Activated CD8-positive, alpha-beta memory T cell treated with anti-CD3 and anti-CD28 coated beads for 4 hours (primary cell): ENCODE measurements at places on chromosomes 4 and X.

GRCh38 chrX:108223585-108223984 lies 132.0 kb downstream of the ATG4A start:
- no peak for DNase-seq

DNA sequence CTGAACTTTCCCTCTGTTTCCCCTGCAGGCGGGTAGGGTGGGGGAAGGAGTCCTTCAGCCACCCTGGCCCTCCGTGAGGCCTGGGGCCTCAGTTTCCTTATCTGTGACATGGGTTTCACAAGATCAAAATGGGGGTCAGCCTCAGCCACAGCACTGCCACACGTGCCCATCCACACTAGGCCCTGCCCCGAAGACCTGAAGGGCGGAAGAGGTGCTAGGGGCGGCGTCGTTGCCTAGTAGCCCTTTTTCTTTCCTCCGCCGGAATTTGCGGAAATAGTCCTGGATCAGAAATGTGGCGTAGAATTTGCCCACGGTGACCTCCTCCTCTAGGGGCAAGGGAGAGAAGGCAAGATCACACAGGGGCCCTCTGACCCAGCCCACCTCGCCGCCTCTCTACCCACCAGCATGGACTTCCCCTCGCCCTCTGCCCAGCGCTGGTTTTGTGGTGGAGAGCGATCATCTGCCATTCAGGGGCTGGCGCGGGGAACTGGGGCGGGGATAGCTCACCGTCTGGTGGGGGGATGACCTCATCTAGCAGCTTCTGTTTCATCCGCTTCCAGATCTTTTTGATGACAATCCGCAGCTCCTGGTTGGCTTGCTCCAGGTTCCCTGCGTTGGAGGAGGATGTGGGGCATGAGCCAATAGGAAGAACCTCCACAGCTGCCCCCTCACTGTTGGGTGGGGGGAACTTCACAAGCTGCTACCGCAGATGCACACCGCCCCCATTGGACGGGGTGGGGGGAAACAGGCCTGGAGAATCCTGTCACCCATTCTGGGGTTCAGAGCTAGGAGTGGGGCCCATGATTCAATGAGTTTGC lies 9.7 kb upstream of the SYP start:
- no peak for DNase-seq

DNA sequence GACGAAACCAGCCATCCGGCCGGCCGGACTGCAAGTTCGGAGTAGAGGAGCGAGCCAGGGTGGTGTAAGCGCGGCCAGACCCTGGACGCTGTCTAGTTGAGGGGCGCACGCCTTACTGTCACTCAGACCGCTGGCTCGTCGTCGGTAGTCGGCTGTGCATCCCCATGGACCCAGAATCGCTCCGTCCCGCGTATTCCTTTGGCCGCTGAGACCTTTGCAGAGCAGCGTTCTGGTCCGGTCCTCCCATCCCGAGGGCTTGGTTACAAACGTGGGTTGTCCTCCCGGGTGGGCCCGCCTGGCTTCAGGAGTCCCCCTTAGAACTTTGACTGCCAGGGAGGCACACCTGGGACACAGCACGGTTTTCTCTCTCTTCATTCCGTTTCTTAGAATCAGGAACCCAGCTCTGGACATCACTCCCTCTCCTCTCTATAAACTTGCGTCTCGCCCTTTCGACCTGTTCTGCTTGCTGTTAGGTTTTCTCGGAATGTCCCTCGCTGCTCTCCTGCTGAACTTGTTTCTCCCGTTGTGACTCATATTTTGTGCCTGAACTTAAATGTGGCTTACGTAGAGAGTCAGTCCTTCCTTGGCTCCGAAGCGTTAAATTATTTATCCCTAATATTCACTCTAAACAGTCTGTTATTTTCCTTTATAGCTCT lies 672 bp downstream of the PGM2 start:
- DNase-seq = no peak

DNA sequence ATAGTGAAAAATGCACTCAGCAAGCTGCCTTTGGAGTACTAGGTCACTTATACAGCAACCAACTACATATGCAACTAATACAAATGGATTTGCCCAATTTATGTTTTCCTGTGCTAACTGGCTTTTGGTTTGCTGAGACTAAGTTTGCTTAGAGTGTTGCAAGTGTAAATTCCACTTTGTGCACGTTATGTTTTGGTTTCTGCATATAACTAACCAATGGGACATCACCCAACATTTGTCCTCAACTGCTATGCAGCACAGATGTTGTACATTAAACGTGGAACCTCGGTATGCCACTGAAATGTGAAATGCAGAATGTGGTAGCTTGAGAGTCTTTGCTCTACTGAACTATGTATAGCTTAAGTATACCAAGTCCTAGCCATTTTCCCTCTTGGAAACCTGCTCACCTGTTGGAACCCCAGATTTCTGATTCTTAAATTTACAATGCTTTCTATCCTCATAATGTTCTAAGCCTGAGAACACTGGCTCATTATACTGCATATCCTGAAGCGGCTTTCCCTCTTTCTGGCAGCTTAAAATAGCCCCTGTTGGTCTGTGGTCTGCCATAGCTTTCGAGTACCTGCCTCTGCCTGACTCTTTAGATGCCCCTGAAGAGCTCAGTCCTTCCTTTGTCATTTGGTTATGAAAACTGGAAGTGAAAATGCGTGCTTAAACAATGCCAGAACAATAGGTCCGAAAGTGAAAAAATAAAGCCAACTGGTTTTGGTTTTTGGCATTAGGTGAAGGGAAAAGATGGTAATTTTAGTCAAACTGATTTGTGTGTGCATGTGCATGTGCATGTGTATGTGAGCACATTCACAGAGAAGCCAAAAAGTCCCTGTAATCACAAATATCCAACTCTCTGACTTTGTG lies 158.0 kb downstream of the SH2D1A start:
- no peak for DNase-seq

DNA sequence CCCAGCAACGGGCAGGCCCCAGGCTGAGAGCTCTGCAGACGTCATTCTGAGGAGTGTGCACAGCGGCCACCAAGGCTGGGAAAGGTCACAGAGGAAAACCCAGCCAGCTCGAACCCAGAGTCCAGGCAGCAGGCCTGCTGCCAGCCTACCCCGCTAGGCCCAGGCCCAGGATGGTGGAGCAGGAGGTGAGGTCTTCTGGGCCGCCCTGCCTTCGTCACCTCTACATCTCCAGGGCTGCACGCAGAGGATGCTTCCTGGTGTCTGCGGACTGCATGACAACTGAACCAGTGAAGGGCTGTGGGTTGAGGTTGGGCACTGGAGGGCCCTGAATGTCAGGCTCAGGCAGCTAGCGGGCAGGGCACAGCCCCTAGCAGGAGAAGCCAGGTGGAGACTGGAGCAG lies 5.8 kb upstream of the ADRA2C start:
- no peak for DNase-seq

GRCh38 chr4:183485411-183486160 lies 19.3 kb upstream of the ING2 start:
- no peak for DNase-seq

GRCh38 chr4:82555276-82555675 lies 6.5 kb downstream of the TMEM150C start:
- DNase-seq = no peak

- DNase-seq = no peak
Observed at GRCh38 chr4:156038772-156039171, 85.1 kb upstream of the CTSO start.

DNA sequence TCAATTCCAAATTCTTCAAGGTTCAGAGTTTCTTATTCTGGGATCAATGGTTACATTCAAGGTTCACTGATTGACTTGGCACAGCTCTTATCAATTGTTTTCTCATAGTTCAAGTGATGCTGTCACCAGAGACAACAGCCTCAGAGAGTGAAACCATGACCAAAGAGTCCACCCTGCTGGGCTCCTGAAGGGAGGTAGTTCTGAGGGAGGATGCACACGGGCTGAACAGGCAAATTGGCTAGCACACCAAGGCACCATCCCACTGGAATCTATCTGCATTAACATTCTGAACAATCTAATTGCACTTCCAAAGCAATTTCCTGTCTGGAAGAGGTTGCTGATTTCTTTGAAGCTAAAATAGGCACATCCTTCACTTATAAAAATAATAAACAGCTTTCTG lies 16.6 kb upstream of the GAB1 start:
- no peak for DNase-seq

- DNase-seq = no peak
Observed at GRCh38 chrX:86263526-86263925, 115.3 kb downstream of the DACH2 start.

GRCh38 chr4:89894649-89895550 lies at the start of gene MMRN1:
Gene MMRN1, plus strand, starts transcription at chr4:89894854. Its CDS starts 118 bp downstream, at chr4:89894972.
- DNase-seq = no peak

DNA sequence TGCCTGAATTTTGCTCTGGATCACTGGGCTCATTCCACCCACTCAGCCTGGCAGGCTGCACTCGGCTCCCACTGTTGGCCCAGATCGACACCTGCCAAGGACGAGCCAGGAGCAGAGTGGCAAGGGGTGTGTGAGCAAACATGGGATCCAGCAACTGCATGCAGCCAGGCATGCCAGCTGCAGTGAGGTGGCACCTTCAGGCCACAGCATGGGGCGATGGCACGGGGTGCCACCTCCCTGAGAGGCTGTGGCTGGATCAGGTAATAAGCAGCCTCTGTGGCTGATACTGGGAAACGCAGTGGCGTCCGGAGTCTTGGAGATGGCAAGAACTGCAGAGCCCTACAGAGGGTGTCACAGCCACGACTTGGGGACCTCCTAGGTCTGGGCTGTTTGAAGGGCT lies 244.5 kb upstream of the FSTL5 start:
- no peak for DNase-seq

DNA sequence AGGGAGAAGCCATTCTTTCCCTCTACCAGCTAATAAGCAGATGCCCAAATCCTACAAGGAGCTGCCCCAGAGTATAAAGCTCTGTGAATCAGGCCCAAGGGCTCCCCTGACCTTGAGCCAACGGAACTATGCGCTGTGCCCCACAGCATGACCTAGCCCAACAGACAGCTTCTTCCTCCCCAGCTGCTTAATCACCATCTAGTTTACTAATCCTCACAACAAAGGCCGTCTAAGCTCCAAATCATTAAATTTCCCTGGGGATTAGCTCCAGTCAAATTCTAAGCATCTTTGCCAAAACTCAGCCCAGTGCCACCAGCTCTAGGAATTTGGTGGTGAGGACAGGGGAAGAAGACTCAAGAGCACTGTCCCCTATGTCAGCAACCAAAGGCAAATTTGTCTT lies 113.1 kb downstream of the SHROOM4 start:
- DNase-seq = no peak

DNA sequence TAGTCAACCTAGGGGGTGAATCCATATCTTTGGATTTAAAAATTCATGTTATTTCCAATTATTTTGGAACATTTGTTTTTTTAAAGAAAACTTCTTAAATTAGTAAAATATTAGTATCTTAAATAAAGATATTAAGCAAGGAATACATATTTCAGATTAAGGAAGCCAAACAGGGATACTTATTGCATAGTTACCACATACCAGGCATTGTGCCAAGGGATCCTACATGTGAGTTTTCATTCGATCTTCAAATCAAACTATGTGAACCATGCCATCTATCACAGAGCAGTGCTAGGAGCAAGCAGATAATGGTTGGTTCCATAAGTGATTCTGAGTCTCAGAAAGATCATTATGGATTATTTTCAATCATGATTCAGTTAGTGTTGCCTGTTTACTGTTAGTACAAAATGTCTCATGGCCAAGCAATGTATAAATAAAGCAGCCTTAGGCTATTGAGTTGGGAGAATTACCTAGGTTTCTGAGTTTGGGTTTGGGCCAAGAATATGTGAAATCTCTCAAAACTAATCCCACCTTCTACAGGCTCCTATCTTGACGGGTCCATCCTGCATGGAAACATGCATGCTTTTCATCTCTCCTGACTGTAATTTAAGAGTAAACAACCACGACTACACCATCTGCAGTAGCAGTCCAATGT lies 176.7 kb downstream of the NPFFR2 start:
- no peak for DNase-seq

DNA sequence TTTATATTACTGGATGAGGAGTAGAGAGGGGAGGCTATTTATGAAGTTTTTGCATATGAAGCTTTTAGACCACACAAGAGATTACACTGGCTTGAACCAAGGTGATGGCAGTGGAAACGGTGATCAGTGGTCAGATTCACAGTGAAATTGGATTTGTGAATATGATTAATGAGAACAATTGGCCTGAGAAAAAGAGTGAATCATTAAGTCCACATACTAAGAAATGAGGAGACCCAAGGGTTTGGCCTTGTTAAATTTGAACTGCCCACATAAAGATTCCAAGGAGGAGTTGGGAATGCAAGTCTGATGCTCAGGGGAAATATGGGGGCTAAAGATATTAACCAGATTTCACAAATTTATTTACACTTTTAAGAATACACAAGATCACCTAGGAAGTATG lies 155.3 kb upstream of the ADGRL3 start:
- DNase-seq = no peak

GRCh38 chr4:10102474-10103332 lies 13.9 kb downstream of the WDR1 start:
- no peak for DNase-seq

DNA sequence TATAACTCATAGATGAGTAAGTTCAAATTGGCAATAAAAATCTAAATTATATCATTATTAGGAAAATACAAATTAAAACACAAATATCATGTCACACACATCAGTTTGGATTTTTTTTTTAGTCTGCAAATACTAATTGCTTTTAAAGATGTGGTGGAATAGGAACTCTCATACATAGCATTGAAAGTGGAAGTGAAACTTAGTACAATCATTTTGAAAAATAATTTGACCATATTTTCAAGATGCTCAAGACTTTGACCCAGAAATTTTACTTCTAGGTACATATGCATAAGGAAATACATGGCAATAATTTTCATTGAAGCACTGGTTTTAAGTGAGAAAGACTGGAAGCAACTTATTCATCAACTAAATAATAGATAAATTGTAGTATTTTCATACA lies 147.5 kb upstream of the SMIM31 start:
- no peak for DNase-seq

DNA sequence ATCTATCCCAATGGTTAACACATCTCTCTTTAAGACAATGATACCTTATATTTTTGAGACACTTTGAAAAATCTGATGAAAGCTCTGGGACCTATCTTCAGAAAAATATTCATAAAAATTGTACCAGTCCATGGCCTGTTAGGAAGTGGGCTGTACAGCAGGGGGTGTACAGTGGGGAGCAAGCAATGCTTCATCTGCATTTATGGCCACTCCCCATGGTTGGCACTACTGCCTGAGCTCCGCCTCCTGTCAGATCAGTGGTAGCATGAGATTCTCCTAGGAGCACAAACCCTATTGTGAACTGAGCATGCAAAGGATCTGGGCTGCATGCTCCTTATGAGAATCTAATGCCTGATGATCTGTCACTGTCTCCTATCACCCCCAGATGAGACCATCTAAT lies 42.6 kb downstream of the C4orf51 start:
- DNase-seq = no peak

DNA sequence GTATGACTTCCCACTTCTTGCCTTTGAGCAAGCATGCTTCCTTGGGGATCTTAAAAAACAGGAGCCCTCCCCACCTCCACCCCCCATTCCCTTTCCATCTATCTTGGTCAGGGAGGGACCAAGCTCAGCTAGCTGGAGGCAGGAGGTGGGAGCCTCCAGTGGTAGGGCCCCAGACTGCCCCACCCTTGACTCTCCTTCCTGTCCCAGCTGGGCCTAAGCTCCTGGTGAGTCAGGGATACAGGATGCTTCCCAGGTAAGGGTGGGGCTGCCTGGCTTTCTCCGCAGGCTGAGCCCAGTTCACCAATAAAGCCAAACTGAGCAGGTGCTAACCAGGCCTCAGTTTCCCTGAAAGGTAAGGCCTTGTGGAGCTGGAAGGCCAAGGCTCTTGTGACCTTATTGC lies 15.2 kb downstream of the EFNB1 start:
- DNase-seq = no peak

GRCh38 chrX:116409219-116409618 lies 27.2 kb upstream of the SLC6A14 start:
- no peak for DNase-seq

GRCh38 chrX:72735561-72735960 lies 21.5 kb upstream of the PHKA1 start:
- no peak for DNase-seq

- no peak for DNase-seq
Observed at GRCh38 chr4:27619435-27619834, 758.8 kb downstream of the STIM2 start.
